ENCODE measurements at places on chromosomes 11 and 22.
A peak's percentile ranks its signal among the peaks of the same experiment; 100 is the strongest.

DNA sequence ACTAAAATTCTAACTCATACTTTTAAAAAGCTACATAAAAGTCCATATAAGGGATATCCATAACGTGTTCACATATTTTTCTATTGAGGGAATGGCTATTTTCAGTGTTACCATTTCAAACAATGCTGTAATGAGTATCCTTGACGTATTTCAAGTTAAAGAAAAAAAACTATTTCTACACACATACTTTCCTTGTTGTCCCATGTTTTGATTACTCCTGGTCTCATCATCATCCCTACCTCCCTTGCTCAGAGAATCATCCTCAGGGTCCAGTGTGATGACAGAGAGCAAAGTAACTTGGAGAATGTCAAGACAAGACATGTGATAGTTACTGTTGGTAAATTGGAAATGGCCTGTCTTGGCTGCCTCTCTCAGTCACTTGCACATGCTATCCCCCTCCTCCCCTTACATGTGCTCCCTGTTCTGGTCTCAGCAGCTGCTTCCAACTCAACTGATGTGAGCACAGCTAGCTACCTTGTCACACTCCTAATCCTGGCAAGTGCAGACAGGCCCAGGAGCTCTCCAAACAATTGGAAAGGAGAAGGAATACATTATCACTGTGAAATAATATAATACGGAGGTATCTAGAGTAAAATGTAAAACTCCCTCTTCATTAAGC, 21.8 kb downstream of the NUMA1 start:
- DNase-seq, result no peak

DNA sequence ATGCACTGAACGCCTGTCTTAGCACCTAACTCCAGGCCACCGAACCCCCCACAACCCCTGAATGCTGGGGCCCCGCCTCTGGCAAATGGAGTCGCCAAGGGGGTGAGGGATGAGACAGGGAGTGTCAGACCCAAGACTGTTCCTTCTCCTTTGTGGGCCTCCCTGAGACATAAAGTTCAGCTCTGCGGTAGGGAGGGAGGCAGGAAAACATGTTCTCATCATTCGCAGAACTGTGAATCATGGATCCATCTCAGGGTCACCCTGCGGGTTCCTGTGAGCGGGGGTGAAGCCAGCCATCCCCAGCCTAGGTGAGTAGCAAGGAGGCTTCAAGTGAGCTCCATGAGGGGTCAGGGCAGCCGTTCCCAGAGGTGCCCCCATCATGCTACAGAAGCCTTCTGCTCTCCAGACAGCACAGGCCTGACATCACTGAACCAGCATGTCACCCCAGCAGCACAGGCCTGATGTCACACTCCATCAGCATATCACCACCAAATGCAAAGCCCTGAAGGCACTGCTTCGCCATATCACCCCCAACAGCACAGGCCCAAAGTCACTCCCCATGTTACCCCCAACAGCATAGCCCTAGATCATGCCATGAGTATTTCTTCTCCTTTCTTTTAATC, 27.2 kb downstream of the TMPRSS6 start:
- DNase-seq, result no peak

DNA sequence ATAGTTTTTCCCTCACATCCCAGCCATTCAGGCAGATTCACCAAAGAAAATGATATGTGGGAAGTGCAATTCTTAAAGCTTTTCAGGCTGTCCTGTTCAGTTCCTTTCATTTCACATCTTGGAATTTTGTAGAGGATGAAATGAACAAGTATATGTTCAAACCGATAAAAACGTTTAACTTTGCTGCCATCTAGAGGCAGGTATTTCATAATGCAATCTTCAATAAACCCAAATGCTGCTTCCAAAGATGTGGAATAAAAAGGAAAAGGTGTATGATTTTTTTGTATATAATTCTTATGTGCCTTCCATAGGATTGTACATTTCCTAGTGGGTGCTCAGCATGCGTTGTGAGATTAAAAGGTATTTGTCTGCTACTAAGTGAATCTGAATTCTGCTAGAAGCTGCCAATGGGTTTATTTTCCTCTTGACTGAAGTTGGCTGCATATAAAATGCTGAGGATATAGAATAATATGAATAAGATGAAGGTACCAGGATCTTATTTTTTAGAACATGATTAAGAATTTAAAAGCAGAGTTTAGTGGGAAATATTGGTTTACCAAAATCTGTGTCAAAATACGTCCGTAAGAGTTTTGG, 199.3 kb downstream of the PGR start:
- peak; percentile 7 for DNase-seq

- DNase-seq, result no peak
These were observed 16.9 kb downstream of the CCDC15 start for GRCh38 chr11:124970925-124971324.

- no peak for DNase-seq
These were observed 11.3 kb upstream of the NFAM1 start for GRCh38 chr22:42443240-42444076.

GRCh38 chr11:77377734-77378133, 76.2 kb upstream of the GDPD4 start:
- no peak for DNase-seq

GRCh38 chr11:117870103-117870952, 6.1 kb downstream of the FXYD6 start:
- no peak for DNase-seq

DNA sequence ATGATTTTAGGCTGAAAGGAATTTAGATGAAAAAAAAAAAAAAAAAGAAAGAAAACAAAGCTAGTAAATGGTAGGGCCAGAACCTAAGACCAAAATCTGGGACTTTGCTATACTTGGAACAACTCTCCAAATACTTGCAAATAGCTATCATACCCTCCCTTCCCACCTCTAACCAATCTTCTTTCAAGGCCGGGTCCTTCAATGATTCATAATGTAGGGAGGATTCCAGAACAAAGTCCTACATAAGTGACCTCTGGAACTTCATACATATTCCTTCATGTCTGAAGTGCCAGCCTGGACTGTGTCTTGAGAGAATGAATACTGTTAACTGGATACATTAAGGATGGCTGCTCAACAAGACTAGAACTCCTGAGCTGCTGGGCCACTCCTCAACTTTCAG, 9.9 kb downstream of the STK33 start:
- DNase-seq, result no peak

GRCh38 chr11:102573851-102574250, 43.3 kb upstream of the MMP7 start:
- DNase-seq, result no peak

DNA sequence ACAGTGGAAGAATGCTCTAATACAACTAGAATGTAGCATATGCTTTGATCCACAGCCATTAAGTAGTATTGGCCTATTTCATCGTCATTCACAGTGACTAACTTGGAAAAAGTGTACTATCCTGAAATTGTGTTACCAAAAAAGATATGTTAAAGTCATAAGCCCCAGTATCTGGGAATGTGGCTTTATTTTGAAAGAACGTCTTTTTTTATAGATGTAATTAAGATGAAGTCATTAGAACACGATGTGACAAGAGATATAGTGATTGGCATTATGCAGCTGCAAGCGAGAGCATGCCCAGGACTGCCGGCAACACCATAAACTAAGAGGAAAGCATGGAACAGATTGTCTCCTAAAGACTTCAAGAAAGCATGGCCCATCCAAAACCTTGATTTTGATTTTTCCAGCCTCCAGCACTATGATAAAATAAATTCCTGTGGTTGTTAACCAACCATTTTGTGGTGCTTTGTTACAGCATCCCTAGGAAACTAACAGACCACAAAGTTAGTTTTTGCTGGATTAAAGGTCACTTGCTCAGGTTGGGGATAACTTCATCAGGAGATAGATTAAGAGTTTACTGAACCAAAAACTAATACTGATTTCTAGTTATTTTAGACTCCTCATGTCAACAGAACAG, 870.6 kb upstream of the LRRC4C start:
- DNase-seq, result no peak

- peak; percentile 80 for DNase-seq
These were observed 1.4 kb upstream of the STIM1 start for GRCh38 chr11:3853899-3854659.

- peak; percentile 82 for DNase-seq
These were observed 706 bp downstream of the SF1 start for GRCh38 chr11:64777449-64778222.

DNA sequence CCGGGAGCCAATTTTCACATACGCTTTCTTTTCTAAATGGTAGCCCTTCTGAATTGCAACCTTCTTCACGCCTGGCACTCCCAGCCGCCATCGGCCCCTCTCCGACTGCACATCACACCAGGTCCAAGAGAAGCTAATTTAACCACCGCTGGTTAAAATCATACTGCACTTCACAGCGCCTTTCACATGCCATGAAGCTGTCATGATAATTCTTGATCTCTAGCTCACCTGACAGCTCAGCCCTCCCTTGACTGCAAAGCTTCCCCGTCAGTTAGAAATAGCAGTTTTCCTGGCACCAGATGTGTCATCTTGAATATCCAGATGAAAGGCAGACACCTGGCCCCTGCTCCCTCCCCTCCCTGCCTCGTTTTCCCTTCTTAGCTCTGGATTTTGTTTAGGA, 101.4 kb downstream of the ARL14EP start:
- no peak for DNase-seq

GRCh38 chr11:115420505-115420904, 83.7 kb downstream of the CADM1 start:
- DNase-seq, result no peak

DNA sequence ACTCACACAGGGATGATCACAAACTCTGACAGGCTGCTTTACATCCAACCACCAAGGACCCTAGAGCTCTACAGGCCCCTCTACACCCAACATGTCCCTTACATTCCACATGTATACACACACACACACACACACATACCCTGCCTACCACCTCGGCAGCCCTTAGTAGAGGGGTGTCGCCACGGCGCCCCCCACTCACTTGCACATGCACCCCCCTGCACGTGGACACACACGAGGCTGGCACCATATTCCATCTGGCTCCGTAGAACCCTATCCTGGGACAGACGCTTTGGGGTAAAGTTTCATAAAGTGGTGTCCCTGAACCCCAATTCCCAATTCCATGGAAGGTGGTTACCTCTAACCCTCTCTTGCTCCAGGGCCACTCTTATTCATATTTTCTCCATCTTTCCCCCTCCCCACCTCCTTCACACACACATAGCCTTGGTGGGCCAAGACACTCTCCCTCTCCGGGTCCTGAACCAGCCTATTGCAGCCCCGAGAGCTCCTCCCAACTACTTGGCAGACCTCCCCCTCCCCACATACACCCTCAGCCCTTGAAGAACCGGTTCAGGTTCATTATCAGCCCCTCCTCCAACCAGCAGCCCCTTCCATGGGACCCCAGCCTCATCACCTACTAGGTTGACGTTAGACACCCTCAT, 809 bp downstream of the PDE2A start:
- DNase-seq, result no peak

DNA sequence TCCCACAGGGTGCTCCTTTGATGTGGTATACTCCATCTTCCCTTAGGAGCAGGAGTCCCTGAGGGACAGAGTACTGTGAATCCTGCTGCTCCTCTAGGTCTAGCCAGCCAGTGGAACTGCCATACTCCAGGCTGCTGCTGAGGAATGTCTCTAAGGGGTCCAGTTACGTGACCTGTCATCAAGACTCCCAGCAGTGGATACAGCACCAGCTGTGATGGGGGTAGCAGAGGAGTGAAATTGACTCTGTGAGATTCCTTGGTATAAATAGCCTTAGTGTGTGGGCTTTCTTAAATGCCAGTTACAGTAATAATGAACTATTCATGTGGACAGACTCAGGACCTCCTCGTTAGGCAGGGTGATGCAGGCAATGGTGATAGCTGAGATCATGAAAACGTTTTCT, 140.4 kb upstream of the LUZP2 start:
- DNase-seq, result no peak

DNA sequence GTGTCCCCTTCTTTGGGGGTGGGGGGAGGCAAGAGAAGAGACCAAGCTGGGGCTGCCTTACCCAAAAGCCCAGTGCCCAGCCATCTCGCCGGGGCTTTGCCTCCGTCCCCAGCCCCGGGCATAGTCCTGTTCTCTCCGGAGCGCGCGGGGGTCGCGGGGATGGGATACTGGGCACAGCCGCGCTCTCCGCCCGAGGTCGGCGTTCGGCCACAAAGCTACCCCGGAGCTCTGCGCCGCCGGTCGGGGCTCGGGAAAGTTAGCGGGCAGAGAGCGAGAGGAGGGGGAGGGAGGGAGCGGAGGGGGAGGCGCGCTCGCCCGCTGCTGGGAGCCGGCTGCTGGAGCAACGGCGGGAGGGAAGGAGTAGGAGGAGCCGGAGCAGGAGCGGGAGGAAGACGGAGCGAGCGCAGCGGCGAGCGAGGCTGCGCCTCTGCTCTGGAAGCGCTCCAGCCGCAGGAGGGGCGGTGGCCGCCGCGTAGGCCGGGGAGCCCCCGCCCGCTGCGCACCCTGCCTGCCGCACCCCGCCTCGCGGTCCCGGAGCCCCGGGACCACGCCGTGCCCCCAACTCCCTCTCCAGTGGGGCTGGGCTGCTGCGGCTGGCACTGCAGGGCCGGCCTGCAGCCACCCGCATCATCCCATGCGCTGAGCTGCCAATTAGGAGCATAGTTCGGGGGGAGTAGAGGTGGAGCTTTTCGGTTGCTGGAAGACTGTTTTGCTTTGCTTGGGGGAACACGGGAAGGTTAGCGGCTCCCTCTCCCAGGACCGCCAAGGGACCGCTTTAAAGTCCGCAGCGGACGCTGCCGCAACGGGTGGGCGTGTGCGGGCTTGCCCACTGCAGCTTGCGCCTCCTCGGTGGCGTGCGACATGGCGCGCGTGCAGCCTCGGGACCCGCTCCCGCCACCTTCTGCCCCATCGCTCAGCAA, at the start of gene SCN4B:
Gene SCN4B (minus strand): TSS at position 272 of the 920 bp plus-strand sequence. CDS start 150 bp downstream, at position 122.
- no peak for DNase-seq

DNA sequence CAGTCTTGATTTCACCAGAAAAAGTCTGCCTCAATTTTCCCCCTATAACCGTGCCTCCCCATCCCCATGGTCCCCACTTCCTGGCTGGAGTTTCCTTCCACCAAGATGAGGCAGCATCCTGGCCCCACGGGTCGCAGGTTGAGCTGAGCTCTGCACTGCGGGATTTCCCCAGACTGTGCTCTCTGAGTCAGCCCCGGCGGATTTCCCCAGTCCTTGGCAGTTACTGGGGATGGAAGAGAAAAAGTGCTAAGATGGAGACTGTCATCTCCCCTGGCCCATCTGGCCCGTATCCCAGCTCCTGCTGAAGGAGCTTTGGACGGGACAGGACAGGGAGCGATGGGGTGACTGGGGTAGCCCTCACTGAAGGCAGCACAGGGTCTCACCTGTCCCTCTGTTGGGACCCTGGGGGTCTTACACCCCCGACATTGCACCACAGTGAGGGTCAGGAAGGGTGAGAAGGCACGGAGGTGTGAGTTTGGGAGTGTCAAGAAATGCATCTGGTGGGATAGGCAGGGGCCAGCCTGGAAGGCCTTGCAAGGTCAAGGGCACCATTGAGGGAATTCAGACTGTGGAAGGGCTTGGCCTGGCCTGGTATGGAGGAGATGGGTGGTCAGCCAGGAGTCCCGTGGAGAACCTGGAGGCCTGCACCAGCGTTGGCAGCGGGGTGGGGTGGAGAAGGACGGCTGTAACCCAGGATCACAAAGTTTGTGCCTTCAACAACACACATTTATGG, 36.5 kb downstream of the NADSYN1 start:
- no peak for DNase-seq

- peak; percentile 45 for DNase-seq
These were observed 2.4 kb upstream of the TRIM68 start for GRCh38 chr11:4610258-4610935.
